ENCODE measurements at places on chromosomes 13 and 19.

- no peak within 1 kb of the TSS for H3K27ac ChIP-seq
- H3K27me3 ChIP-seq: no peaks in the 10 kb centered on the region
- H3K4me3 ChIP-seq: no peak within 1 kb of the TSS
- DNase-seq: no peak
- H3K36me3 ChIP-seq: no peaks in the 10 kb centered on the region
- peaks cover 35% of the 10 kb centered on the region for H3K4me1 ChIP-seq
Measured at GRCh38 chr19:55464662-55465054, at the start of gene C19orf85. Gene C19orf85, minus strand, starts transcription at chr19:55464751. Its CDS starts 197 bp downstream, at chr19:55464554.

- no peak overlapping the region for H3K27ac ChIP-seq
- peaks cover 8% of the 10 kb centered on the region for H3K27me3 ChIP-seq
- no peaks in the 10 kb centered on the region for H3K36me3 ChIP-seq
Measured at GRCh38 chr13:38941353-38941945, 49.2 kb downstream of the STOML3 start.

DNA sequence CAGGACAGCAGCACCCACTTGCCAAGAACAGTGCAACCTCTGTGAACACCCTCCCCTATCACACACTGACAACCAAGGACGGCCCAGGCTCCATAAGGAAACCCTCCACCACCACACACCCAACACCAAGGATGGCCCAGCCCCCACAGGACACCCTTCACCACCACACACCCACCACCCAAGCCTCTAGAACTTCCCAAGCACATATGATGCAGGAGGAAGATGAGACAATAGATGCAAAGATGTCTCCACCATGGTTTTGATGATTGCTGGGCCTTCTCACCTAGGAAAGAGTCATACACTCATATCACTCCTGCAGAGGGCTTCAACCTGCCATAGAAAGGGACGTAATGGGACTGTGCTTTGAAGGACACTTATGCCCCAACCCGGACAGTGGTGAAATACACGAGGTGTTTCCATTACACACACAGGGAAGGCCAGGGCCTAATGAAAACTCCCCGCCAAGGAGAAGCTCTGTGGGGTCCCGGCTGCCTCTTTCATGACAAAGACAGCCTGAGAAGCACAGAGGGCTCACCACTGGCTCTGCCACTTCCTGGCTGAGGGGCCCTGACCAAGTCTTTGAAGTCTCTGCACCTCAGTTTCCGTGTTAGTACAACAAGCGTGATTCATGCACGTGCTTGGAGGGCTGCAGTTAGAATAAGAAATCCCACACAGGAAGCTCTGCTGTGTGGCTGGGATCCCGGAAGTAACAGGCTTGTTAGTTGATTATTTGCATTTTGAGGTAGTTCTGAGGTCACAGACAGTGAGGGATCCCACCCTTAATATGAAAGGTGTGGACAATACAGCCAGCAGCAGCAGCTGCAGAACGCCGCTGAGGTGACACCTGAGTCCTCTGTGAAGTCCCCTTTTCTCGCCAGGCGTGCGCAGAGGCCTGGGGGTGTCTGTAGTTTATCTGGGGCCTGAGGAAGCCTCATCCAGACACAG, 61.9 kb upstream of the ATP12A start:
- no peak overlapping the region for H3K27ac ChIP-seq
- peaks cover 2% of the 10 kb centered on the region for H3K27me3 ChIP-seq
- no peak for DNase-seq
- no peak overlapping the region for H3K4me3 ChIP-seq
- H3K4me1 ChIP-seq: no peaks in the 10 kb centered on the region
- H3K36me3 ChIP-seq: no peaks in the 10 kb centered on the region

DNA sequence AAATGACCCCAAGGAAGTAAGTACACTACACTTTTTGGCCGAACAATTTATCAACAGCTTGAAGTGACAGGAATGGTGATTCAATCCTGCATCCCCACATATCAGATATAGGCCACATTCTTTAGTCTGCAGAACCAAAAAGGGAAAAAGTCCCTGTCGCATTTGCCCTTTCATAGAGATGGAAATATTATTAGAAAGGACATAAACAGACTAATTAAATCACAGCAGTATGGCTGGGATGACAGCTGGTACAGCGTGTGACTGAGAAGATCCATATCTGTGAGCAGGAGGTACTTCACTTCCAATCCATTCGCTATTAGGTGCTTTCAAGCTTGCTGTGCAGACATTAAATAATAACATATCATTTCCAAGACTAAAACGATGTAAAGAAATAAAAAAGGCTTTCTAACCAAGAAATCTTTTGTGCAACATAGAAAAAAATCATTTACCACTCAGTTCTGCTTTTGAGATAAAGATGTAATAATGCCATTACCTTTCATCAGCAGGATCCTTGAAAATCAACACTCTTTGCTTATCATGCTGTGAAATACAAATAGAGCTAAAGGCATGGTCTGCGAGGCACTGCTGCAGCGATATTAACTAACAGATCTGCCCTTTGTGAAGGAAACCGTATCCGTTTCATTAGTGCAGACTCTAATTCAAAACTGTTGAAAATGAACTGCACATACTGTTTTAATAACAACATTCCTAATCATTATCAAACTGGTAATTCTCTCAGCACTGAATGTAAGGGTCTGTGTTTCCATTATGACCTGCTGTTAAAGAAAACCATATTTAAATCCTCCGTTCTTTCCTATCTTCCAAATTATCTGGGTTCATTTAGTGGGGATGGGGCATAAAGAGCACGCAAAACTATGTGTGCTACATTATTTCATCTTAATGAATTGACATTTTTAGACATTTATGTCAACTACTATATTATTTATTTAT, 245.6 kb downstream of the DACH1 start:
- peak overlapping the region; percentile 25 for H3K4me3 ChIP-seq
- no peak for DNase-seq
- no peak overlapping the region for H3K27ac ChIP-seq
- no peaks in the 10 kb centered on the region for H3K27me3 ChIP-seq
- peaks cover 28% of the 10 kb centered on the region for H3K4me1 ChIP-seq
- no peaks in the 10 kb centered on the region for H3K36me3 ChIP-seq

GRCh38 chr13:32272021-32272683, 43.0 kb downstream of the ZAR1L start:
- peak overlapping the region; percentile 42 for H3K27ac ChIP-seq
- H3K4me1 ChIP-seq: peaks cover 21% of the 10 kb centered on the region
- H3K36me3 ChIP-seq: peaks cover 97% of the 10 kb centered on the region
- H3K4me3 ChIP-seq: no peak overlapping the region
- no peak for DNase-seq

DNA sequence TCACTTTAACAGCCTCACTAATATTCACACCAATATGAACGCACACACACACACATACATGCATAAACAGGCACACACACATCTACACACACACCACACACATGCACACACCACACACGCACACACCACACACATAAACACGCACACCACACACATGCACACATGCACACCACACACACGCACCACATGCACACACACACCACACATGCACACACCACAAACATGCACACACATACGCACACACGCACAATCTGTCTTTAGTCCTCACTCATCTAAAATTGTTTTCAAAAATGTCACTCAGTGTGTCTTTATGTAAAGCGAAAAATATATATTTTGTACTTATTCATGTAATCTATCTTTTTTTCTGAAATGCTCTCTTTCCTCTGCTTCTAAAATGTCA, 158.1 kb upstream of the SGCG start:
- no peak for DNase-seq
- no peaks in the 10 kb centered on the region for H3K36me3 ChIP-seq
- H3K27me3 ChIP-seq: peaks cover 8% of the 10 kb centered on the region
- no peak overlapping the region for H3K27ac ChIP-seq

GRCh38 chr13:60312851-60313505, 84.0 kb upstream of the TDRD3 start:
- H3K4me1 ChIP-seq: no peaks in the 10 kb centered on the region
- H3K4me3 ChIP-seq: no peak overlapping the region
- DNase-seq: no peak
- H3K27ac ChIP-seq: no peak overlapping the region

- no peak overlapping the region for H3K27ac ChIP-seq
- H3K4me1 ChIP-seq: no peaks in the 10 kb centered on the region
- no peak overlapping the region for H3K4me3 ChIP-seq
- H3K36me3 ChIP-seq: no peaks in the 10 kb centered on the region
- no peaks in the 10 kb centered on the region for H3K27me3 ChIP-seq
- no peak for DNase-seq
Measured at GRCh38 chr13:78841358-78841963, 182.5 kb upstream of the OBI1 start.

- peaks cover 16% of the 10 kb centered on the region for H3K36me3 ChIP-seq
- peak overlapping the region; percentile 89 for H3K4me3 ChIP-seq
- H3K4me1 ChIP-seq: peaks cover 45% of the 10 kb centered on the region
- H3K27me3 ChIP-seq: no peaks in the 10 kb centered on the region
- peak overlapping the region; percentile 86 for H3K27ac ChIP-seq
Measured at GRCh38 chr19:49084206-49085019, 838 bp upstream of the SNRNP70 start.

- H3K27ac ChIP-seq: no peak overlapping the region
- no peak overlapping the region for H3K4me3 ChIP-seq
- peaks cover 23% of the 10 kb centered on the region for H3K4me1 ChIP-seq
- no peaks in the 10 kb centered on the region for H3K36me3 ChIP-seq
- no peak for DNase-seq
Measured at GRCh38 chr19:3805859-3806258, 19.7 kb upstream of the MATK start.
